ENCODE measurements at places on chromosomes 2 and 18. TPM values are rescaled to one million over a fixed set of nuclear protein-coding genes. Genes with fewer than 3 reads are reported as not detected.

Gene DYSF
- 140 TPM for total RNA-seq

Gene CCDC93
- 28.7 TPM for total RNA-seq

Gene SLC9A4
- total RNA-seq: 0.07 TPM

Gene RAB10
- total RNA-seq: 174 TPM

Gene MSTN
- not detected for total RNA-seq

DNA sequence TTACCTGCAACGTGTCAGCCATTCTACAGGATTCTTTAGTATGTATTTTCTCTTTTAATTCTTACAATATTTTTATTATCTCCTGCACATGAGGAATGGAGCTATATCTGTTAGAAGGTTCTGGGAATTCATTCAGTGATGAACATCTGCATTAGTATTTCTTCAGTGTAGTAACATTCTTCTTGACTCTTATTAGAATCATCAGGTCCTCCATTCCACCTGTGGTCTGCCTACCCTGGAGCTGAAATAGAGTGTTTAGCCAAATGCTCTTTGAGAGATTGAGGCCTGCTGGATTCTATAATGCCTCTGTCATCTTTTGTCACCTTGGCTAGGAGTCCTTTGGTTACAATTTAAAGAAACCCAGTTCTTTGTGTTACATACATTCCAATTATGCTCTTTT, 54.4 kb downstream of the RHBDD1 start:
- no peak for DNase-seq

- DNase-seq: no peak
These were observed 10.0 kb downstream of the SLC4A5 start for GRCh38 chr2:74333175-74333574.

- peak; percentile 32 for DNase-seq
These were observed 285.1 kb downstream of the TMX3 start for GRCh38 chr18:68429841-68430240.

DNA sequence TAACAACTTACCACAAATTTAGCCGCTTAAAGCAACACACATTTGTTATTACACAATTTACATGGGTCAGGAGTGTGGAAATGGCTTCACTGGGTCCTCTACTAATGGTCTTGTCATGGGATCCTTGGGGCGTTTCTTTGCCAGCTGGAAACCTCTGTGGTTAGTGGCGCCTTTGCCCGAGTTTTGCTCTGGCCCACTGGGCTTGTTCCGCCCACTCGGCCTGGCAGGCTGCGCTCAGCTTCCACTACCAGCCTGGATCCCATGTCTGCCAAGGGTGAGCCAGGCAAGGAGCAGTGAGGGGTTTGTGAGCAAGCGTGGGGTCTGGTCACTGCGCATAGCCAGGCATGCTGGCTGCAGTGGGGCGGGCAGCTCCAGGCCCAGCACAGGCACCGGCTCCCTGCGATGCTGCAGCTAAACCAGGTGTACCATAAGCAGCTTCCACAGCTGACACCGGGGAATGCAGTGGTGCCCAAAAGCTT, 16.2 kb upstream of the MBD2 start:
- DNase-seq: no peak

- peak; percentile 56 for DNase-seq
These were observed 4.3 kb downstream of the NAB1 start for GRCh38 chr2:190653231-190653630.

GRCh38 chr2:234181121-234181520, 130.6 kb downstream of the SPP2 start:
- no peak for DNase-seq

- no peak for DNase-seq
These were observed 32.4 kb downstream of the SMAD2 start for GRCh38 chr18:47898055-47898454.

DNA sequence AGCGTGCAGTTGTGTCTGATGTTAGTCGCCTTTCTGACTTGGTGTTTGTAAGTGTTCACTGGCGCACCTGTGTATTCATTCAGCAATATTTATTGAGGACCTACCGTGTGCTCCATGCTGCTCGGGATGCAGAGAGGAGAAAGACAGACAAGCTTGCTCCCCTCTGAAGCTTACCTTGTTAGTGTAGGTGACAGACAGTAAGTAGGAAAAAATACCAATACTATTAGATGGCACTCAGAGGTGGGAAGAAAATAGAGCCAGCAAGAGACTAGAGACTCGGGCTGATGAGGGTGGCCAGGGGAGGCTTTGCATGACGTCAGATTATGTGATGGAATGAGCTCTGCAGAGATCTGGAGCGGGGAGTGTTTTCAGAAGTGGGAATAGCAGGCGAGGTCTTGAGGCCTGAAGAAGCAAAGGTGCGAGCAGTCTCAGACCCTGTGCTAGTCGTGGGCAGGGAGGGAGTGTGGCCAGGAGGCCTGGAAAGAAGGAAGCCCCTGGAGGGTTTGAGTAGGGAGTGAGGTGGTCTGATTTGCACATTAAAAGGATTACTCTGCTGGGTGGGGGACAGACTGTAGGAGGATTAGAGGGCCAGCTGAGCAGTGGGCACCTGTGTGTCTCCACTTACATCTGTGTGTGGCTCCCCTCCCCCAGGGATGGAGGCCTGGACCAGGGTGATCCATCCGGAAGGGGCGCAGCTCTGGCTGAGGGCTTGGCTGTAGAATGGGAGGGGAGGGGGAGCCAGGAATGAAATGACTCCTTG, 11.8 kb downstream of the MTCL1 start:
- no peak for DNase-seq

DNA sequence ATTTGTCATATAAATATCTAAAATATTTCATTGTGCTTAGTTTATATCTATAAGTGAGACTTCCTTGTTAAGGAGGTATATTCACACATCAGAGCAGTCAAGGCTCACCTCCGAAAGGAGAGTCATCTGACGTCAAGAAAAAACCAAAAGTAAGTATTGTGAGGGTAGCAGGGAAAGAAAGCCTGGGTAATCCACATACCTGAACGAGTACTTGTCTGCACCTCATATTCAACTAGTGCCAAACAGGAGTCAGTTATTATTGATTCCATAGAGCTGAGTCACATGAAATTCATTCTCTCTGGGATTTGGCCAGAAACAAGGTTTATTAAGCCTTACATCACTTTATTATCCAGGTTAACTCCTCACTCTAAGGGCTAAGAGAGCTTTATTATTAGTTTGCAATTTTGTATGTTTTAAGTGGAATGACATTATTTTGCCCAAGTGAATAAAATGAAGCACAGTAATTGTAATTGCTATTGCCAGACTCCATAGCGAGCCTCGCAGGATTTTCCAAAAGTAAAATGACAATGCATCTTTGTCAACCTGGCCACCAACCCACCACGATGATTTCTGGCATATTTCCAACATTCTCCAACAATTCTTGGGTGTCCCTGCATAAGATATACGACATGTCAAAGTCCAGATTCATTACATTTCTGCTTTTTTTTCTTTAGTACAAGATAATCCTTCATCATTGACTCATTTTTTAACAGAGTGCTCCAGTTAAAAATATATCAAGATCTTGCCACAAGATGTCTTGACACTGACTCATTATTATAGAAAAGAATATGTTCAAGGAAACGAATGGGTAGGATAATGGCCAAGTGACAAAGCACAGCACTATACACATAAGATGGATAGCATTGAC, 1210.4 kb upstream of the ACVR2A start:
- peak; percentile 96 for DNase-seq

DNA sequence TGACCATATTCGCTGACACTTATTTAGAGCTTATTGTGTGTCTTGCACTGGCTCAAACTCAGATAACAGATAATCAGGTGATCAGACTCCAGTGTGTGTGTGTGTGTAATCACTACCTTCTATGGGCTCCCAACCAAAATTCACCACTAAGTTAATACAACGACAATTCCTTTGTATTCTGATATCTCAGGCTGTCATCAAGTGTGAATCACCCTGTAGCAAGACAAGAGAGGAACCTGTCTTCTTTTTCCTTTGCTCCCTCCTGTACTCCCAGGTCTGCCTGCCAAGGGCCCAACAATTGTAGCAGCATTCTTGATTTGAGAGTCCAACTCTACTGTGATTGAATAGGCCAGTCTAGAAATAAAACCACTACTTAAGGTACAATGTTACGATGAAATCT, 25.8 kb downstream of the ITGB6 start:
- DNase-seq: peak; percentile 21

GRCh38 chr18:12531749-12532148, 124.0 kb downstream of the PRELID3A start:
- no peak for DNase-seq

- DNase-seq: no peak
These were observed 119.6 kb downstream of the NFATC1 start for GRCh38 chr18:79515331-79515730.

DNA sequence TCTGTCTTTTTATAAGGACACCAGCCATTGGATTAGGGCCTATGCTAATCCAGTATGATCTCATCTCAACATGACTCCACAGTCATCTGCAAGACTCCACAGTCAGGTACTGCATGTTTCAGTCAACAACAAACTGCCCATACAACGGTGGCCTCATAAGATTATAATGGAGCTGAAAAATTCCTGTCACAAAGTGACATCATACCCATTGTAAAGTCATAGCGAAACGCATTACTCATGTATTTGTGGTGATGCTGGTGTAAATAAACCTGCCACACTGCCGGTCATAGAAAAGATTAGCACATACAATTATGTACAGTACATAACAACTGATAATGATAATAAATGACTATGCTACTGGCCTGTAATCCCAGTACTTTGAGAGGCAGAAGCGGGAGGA, 102.2 kb downstream of the TEX51 start:
- peak; percentile 3 for DNase-seq

DNA sequence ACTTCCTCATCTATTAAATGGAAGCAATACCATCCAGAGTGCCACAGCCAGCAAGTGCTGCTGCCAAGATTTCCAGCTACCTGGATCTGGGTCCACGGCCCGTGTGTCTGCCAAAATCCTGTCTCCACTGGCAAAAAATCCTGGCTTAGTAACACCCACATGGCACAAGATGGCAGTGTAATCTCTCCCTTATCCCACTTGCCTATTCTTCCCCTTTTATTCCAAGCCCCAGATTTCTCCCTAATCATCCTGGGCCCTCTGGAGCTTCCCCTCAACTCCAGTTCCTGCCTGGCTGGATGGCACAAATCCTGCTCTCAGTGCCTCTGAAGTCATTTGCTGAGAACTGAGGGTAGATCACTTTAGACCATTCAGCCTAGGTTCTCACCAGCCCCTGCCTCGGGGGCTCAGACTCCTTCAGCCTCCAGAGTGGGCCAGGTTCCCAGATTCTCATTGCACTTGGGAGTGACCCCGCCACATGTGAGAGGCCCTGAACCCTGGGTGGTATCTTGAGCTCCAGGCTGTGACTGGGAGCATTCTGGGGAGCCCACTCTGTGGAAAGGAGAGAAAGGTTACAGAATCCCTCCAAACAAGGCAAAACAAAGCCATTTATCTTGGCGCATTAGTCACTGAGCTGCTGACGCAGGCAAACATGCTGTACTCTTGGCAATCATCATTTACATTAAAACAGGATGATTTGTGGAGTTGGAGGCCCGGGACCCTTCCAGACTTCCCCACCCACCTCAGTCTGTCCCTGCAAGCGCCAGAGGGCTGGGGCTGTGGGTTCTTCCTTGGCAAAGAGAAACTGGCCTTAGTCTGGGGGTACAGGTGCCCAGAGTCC, 325.8 kb downstream of the DYSF start:
- DNase-seq: peak; percentile 86

- peak; percentile 26 for DNase-seq
These were observed 117.9 kb upstream of the ODC1 start for GRCh38 chr2:10566018-10566417.

DNA sequence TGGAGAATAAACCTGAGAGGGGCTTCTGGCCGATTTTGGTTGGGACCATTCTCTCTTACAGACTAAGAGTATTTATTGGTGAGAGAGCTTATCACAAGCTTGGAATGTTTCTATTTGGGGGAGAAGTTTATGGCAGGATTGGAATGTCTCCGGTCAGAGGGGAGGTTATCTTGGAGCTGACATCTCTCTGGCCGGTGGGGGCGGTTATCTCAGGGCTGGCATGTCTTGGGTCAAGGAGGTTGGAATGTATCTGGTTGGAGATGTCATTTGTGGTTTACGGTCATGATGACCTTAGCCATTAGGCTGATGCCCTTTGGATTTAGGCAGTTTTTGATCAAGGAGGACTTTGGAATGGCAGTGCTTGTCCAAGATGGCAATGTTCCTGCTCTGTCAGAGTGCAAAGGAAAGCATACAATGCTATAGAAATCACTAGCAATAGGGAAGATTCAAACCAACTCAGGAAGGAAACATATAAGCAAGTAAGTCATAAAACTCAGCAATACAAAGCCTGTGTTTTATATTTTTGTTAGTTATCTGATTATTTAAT, 362.4 kb upstream of the LRATD1 start:
- no peak for DNase-seq

DNA sequence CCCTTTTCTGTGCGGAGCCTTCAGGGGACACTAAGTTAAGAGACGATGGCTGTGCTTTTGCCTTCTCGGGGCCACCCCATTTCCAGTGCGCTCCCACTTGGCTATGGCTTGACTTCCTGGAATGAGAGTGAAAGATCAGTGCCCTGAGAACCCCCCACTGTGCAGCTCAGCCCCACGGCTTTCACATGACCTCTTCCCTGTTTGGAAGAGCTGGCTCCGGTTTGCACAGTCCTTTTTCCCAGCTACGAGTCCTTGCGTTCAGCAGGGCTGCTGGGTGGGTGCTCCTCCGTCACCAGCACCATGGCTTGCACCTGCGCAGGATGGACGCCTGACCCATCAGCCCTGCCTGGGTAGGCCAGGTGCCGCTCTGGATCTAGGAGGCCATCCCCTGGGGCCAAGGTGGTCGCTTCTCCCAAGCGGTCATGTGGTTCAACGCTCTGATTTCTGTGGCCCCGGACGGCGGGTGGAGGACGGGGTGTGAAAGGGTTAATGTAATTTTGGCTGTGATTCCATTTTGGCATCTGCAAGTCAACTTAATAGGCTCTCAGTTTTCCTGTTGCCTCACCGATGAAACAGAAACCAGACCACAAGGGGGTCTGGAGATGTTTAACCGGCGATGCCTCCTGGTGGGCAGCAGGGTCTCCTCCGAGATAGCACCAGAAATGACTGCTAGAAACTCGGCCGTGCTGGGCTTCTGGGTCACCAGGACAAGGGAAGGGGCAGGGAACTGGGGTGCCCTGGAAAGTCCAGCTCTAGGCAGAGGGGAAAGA, 113.1 kb upstream of the HAAO start:
- no peak for DNase-seq

- no peak for DNase-seq
These were observed 52.7 kb upstream of the TMEFF2 start for GRCh38 chr2:192247456-192247855.

- peak; percentile 3 for DNase-seq
These were observed 31.4 kb downstream of the SEMA4F start for GRCh38 chr2:74685408-74685807.

- DNase-seq: peak; percentile 62
These were observed 4.8 kb upstream of the PARD6G start for GRCh38 chr18:80252136-80252535.

DNA sequence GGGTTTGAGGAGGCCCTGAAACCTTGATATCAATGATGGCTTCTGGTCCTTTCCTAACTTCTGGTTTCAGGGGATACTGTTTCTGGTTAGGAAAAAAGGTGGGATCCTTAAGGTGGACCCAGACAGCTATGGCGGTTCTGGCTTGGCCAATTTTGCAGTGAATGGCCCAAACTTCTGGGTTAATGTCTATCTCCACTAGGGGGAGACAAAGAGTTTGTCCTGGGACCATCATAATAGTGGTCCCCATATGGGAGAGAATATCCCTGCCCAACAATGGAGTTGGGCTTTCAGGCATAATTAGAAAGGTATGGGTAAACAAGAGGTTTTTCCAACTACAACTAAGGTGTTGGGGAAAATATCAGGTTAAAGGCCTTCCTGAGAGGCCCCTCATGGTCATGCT, 273.5 kb downstream of the CALCRL start:
- DNase-seq: no peak

- no peak for DNase-seq
These were observed 52.6 kb upstream of the PEX13 start for GRCh38 chr2:60964651-60965498.
